ENCODE measurements at places on chromosomes 13 and 19.

DNA sequence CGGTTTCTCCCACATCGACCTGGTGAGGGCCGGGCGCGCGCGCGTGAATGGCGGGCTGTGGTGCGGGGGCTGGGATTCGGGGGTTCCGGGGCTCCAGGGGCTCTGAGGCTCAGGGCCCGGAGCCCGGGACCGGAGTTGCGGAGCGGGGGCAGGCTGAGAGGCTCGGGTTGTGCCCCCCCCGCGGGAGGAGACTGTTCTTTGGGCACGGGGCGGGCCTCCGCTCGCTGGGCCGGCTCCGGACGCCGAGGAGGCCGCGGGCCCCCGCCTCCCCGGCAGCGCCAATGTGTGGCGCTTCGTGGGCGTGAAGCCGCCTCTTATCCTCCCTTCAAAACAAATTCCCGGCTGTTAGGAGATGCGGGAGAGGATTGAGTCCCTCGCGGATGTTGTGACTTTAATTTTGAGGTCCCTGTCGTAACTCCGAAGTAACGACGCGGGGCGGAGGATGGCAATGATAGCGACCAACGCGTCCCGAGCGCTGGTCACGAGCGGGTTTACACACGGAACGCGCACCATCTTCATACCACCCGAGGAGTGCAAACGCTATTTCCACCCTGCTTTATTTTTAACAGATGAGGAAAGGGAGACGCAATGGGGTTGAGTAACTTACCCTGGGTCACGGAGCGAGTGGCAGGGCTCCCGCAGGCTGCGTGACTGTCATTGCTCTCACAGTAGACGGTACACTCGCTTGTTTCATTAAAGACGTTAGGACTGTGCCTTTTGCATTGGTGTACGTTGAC lies 536 bp downstream of the UBA2 start:
- no peak for DNase-seq

GRCh38 chr19:50909240-50910070 lies 1.7 kb downstream of the KLK4 start:
- no peak for DNase-seq

DNA sequence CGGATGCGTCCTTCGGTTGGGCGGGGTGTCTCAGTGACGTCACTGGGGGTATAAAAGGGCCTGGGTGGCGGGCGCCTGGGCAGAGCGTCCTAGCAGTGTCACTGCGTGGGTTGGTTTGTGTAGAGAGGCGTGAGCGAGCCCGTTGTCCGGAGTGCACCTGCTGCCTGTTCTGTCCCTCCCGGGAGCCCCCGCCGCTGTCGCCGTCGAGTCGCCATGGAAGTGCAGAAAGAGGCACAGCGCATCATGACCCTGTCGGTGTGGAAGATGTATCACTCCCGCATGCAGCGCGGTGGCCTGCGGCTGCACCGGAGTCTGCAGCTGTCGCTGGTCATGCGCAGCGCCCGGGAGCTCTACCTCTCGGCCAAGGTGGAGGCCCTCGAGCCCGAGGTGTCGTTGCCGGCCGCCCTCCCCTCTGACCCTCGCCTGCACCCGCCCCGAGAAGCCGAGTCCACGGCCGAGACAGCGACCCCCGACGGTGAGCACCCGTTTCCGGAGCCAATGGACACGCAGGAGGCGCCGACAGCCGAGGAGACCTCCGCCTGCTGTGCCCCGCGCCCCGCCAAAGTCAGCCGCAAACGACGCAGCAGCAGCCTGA lies 2.9 kb downstream of the IER2 start:
- DNase-seq: peak; percentile 98

- DNase-seq: no peak
Measured at GRCh38 chr19:23481043-23481442, 85.8 kb upstream of the ZNF91 start.

- DNase-seq: no peak
Measured at GRCh38 chr13:38990693-38991092, at the start of gene STOML3. Gene STOML3, minus strand, starts transcription at chr13:38990831. Its CDS starts 110 bp downstream, at chr13:38990721.

GRCh38 chr13:33937373-33938098 lies 119.6 kb downstream of the RFC3 start:
- no peak for DNase-seq

- no peak for DNase-seq
Measured at GRCh38 chr19:17627921-17628320, 60.2 kb downstream of the UNC13A start.

DNA sequence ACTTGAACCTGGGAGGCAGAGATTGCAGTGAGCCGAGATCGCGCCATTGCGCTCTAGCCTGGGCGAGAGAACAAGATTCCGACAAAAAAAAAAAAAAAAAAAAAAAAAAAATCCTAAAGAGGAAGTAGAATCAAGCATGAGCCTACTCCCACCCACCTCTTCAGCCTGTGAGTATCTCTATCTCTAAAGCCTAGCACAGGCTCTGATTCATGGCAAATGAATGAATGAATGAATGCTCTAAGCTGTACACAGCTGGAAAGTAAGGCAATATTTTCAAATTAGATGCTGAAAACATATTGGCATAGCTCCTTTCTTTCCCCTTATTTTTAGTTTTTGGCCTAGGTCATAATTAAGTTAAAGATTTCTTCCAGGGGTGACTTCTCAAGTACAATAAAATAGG lies 35.7 kb upstream of the FAM216B start:
- DNase-seq: no peak

DNA sequence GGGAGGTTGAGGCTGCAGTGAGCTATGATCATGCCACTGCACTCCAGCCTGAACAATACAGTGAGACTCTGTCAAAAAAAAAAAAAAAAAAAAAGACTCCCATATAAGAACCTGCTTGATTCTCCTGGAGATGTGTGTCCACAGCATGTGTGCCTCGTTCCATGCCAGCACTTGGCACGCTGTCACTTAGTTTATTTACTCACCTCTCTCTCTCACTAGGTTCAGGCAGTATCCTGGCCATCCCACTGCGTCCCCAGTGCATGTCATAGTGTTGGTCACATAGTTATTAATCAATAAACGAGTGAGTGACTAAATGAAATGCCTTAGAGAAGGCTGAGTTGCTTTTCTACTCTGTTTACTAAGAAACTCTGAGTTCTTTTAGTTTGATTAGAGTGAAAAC lies 79.1 kb upstream of the GPR12 start:
- DNase-seq: no peak

DNA sequence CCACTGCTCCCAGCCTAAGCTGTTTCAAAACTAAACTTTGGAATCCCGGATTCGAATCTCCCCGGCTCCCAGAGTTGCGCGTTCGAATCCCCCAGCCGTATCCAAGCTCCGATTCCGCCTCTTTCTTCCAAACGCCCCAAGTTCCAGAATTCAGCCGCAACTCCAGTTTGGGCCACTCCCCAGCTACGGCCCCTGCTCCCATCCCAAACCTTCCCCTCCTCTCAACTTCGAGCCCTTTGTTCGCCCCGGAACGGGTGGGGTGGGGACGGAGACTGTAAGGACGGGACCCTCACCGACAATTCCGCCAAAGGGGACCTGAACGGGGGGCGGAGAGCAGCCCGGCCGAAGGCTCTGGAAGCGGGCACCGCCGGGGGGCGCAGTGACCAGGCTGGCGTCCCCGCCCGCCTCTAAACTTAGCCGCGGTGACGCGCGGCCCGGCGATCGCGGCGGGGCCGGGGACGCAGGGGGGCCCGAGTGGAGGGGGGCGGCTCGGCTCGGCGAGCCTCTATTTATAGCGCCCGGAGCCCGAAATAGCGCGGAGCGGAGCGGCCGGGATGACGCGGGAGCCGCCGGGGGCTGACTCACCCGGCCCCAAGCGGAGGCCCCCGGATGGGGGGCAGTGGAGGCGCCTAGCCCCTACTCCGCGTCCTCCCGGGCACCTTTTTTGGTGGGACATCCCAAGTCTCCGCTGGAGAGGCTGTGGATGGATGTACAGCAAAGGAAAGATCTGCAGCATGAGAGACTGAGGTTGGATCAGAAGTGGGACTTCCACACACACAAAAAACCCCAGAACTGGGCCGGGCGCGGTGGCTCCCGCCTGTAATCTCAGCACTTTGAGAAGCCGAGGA lies 4.9 kb upstream of the ERCC1 start:
- no peak for DNase-seq

DNA sequence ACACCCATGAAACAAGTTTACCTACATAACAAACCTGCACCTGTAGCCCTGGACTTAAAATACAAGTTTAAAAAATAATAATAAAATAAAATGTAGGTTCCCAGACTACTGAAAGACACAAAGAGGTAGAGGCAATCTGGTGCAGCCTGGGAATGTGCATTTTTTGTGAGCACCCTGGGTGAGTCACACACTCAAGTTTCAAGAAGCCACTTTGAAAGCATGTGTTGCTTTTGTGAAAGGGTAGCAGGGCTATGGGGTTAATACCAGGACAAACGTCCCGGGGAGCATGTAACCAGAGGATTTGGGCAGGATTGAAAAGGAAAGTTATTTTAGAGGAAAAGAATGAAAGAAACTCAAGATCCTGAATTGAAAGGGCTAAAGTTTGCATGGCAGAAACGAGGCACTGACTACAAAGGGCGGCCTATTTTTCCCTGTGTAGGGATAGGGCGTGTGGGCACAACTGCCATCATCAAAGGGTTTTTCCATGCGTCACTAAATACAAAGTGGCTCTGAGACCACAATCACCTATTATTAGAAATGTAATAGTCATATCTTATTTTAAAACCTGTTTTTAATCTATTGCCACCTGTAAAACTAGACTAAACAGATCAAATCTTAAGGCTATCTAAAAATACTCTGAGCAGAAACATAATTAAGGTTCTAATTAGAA lies 314.9 kb downstream of the COG6 start:
- no peak for DNase-seq

DNA sequence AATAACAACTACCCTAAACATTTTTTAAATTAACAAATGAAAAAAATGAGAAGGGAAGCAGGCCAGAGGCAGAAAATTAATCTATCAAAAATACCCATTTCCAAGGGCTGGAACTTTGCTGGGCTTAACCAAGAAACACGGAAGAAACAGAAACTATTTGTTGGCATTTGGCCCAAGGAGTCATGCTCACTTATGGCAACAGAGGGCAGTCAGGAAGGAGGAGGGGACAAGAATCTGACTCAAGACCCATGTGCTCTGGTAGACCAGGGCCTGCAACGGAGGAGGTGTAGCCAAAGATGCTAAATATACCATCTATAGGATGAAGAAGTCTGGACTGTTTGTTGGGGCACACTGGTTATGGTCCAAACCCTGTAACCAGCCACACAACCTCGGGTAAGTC lies 496.7 kb downstream of the COG6 start:
- DNase-seq: no peak

DNA sequence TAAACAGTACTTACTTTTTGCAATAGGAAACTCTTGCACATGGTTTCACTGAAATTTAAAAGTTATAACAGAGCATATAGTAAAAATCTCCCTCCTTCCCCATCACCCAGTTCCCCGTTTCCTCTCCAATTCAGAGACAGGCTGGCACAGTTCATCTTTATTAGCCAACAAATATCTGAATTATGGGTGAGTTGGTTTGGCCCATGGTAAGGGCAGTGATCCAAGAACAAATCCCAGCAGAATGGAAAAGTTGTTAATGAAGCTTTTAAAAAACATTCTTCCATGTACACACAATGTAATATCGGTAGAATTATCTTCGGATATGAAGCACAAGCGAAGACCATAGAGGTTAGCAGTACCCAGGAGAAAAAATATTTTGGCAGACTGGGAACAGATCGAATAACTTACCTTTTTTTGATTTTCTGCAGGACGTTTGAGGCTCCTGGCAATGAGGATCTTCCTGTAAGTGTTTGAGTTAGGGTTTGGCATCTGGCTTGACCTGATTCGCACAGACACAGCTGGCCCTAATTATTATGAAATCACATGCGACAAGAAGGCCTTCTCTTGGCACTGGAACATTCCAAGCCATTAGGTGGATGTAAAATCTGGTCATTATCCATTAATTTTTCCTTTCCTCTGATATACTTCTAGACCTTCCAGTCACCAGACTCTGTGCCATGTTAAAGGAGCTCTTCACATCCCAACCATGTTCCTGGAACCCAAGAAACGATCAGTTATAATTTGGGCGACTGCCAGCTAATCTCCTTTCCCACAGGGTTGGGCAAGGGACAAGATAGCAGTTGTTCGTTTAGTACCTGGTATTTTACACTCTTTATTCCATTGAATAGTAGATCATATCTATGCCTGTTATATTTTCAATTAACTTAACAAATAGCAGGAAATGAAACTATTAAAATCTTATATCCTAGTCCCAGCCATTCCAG lies 139.4 kb upstream of the TSC22D1 start:
- no peak for DNase-seq

DNA sequence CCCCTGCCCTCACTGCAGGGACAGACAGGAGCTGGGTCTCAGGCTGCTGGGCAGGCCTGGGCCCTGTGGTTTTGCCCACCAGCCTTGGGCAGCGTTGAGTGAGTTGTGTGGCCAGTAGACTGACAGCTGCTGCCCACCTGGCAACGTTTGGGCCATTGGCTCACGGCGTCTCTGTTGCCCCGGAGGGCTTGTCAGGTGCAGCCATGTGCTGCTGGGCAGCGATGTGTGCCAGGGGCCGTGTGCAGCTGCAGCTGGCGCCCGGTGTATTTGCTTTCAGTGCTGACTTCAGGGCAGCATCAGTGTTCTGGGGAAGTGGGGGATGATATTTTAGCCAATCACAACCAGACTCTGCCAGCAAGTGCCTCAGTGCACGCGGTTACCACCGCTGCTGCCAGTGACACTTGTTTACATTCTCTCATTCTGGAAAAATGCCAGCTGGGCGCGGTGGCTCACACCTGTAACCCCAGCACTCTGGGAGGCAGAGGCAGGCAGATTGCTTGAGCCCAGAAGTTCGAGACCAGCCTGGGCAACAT lies 10.6 kb downstream of the FZR1 start:
- peak; percentile 18 for DNase-seq

DNA sequence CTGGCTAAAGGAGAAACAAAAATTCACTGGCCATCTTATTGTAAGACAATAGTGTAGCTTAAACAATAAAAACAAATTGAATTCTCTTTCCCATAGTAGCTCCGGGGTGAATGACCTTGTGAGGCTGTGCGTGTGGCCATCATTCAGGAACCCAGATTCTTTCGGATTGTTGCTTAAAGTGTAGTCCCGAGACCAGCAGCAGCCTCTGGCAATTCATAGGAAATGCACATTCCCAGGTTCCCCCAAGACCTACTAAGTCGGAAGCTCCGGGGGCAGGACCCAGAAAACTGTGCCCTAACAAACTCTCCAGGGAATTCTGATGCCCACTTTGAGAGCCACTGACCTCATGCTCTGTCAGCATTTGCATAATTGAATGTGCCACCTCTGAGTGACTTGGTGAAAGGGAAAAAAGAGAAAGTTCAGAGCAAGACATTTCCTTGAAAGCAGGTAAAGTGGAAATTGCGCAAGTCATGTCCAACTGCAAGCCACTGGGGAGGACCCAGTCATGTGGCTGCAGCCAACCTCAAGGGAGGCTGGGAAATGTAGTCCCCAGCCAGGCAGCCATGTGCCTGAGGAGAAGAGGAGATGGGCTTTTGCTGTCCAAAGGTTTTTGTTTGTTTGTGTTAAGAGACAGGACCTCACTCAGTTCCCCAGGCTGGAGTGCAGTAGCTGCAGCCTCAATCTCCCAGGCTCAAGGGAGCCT lies 50.7 kb upstream of the PNMA8B start:
- no peak for DNase-seq
